ENCODE measurements at places on chromosomes 2 and 18.

DNA sequence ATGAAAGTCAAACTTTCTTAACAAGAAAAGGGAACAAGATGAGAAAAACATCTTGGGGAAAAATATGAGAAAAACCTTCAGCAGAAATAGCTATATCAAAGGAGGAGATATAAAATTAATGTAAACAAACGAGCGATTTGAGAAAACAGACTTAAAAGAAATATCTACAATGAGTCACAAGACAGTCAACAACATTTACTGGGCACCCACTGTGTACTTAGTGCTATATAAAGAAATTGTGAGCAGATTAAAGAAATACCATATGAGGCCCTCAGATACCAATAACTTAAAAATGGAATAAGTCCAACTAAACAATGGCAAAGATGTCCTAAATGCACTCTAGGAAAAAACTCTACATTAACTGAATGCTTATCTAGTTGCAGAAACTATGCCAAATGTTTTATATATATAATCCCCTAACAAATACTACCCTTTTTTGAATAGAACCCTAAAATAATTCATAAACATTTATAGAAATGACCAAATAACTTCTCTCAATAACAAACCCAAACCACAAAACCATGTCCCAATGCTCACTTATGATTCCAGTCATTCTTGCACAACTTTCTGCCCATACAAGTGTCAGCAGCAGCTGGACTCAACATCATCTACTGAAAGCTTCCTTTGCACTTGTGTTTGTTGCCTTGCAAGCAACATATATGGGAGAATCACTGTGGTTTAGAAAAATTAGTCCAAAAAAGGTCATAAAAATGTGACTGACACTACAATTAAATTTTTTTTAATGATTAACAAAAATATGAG is 83.5 kb downstream of the COBLL1 start:
- no peak for DNase-seq

DNA sequence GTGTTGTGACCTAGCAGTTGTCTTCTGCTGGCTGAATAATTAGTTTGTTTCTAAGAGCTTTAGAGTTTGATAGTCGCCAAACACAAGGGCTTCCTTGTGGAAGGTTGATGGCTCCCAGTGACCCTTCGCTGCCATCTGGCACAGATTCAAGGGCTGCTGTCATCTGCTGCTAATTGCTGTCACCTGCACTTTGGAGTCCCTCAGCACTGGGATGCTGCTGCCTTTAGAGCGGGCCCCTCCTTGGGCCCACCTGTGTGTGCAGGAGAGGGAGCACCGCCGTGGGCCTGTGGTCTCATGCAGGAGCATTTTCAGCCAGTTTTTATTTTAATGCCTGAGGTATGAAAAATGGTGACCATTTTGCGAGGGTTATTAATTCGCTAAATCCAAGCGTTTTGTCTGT is 154.0 kb upstream of the NFATC1 start:
- DNase-seq, result peak; percentile 78

DNA sequence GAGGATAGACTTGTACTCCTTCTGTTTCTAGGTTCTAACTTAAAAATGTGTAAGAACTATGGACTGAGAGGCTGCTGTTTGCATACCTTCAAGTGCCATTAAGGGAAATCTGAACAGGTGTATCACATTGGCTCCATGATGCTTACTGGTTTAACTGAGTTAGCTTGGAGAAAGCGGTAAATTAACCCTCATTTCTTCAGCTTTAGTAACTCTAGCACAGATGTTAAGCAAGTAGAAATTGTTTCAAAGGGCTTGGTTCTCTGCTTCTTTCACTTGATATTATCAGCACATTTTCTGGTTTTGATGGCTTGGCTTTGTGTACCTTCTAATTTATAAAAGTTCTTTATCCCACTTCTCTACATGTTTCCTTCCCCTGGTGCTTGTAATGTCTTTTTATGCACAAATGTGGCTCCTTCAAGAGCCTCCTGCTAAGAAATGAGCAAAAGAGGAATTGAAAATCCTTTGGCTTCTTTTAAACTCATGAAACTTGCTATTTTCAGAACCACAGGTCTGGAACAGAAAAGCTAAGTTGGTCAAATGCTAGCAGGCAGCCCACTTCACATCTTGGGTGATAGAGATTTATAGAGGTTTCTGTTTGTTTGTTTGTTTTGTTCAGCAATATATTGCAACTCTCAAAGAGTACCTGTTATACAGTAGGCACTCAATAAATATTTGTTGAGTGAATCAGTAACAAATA is 249.9 kb upstream of the THUMPD2 start:
- DNase-seq, result no peak

- no peak for DNase-seq
Observed at GRCh38 chr2:151111599-151112278, 149.9 kb downstream of the RBM43 start.

GRCh38 chr2:10536569-10537133 is 88.5 kb upstream of the ODC1 start:
- DNase-seq, result no peak

- no peak for DNase-seq
Observed at GRCh38 chr2:233040571-233040970, 8.1 kb downstream of the NEU2 start.

GRCh38 chr2:223723954-223724411 is 113.4 kb downstream of the AP1S3 start:
- DNase-seq, result no peak

GRCh38 chr2:84450288-84451227 is 8.5 kb downstream of the SUCLG1 start:
- no peak for DNase-seq

DNA sequence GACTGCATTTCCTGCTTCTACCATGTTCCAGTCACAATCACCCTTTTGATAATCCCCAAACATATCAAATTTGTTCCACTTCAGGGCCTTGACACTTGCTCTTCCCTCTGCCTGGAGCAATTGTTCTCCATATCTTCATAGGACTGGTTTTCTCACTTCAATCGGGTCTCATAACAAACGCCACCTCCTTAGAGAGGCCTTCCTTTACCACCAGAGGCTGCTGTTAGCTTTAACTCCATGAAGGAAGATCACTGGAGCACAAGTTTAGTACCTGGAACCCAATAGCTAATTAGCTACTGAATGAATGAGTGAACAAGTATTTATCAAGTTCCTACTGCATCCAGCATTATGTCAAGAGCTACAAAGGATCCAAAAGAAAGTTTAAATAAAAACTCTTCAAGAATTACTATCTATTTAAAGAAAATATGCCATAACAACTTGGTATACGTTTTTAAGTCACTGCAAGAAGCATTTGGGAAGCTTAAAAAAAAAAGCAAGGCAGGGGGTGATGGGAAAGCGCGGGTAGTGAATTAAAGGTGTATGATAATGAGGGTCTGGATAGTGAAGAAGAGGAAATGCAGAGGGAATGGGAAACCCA is 58.8 kb downstream of the BAZ2B start:
- no peak for DNase-seq

- DNase-seq, result no peak
Observed at GRCh38 chr2:179263015-179263414, 1.6 kb downstream of the SESTD1 start.

DNA sequence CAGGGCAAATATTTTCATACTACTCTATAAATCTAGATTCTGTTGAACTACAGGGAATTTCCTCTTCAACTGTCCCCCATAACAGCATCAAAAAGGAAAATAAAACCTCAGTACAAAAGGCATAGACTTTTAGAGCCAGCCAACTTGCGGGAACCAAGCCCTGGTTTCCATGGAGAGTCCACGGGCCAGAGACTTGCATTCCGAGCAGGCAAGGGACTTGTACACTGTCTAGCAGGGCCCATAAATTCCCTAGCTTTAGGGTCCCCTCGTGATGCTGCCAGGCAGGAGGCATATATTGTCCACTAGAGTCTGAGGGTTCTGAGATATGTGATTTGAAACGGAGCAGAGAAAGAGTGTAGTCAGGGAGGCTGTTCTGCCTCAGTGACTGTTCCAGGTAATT is 153.1 kb upstream of the SLC14A2 start:
- DNase-seq, result no peak

DNA sequence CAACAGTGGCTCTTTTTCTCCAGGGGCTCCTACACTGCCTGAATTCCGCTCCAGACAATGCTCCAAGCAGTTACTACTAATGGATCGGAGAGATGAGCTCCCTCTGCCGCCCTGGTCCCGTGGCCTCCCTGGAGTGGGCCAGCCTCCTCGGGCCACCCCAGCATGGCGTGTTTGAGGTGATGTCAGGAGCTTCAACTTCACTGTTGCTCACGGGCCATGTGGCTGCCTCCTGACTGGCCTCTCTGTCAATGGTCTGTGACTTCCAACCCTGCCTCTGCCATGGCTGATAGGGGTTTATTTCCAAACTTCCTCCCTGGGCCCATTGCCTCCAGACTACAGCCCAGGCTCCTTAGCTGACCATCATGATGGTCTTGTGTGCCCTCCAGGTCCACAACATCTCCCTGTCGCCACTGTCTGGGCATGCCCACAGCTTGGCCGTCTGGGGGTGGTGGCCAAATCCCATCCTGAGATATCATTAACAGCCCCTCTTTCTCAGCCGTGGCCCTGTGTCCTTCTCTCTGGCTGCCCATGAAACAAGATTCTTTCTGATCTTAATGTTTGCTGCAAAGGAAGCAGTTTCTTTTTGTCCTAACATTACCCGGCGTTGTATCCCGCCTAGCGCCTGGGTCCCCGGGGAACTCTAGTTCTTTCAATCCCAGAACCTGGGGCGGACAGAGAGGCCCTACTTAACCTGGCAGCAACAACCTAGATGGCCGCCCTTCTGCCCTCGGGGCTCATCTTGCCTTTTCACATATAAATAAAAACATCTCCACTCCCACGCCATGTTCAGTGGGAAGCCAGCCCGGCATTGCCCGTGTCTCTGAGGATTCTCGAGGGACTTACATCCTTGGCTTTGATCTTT is 38.1 kb downstream of the ATOH8 start:
- no peak for DNase-seq

- no peak for DNase-seq
Observed at GRCh38 chr2:236038096-236038495, 130.1 kb downstream of the GBX2 start.

DNA sequence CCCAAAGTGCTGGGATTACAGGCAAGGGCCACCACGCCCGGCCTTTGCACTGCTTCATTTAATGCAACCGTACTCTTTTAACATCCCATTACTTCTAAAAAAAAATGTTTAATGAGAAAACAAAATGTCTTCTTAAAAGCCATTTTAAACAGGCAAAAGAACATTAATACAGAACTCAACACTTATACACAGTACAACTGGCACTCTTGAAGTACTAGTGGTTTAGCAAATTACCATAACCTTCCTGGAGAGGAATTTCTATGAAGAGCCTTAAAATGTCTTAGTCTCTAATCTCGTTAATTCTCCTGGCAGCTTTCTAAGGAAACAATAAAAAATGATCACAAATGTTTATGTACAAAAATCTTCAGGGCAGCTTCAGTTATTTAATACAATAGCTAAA is 5.9 kb downstream of the IWS1 start:
- DNase-seq, result no peak

DNA sequence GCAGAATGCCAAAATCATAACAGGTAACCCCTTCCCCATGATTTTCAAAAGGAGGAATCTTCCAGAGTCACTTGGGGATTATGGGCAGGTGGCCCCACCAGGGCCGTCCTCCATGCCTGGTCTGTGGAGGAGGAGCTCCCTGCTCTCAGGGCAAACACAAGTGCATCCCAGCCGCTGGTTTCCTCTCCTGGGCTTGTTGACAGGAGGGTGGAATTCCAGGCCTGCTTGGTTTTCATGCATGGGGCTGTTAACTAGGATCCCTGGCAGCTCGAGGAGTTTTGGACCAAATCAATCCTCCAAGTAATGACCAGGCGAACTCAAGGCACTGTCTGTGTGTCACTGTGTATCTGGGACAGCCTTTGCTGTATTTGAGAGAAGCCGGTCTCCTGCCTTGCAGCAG is 45.3 kb downstream of the FOSL2 start:
- DNase-seq, result no peak

DNA sequence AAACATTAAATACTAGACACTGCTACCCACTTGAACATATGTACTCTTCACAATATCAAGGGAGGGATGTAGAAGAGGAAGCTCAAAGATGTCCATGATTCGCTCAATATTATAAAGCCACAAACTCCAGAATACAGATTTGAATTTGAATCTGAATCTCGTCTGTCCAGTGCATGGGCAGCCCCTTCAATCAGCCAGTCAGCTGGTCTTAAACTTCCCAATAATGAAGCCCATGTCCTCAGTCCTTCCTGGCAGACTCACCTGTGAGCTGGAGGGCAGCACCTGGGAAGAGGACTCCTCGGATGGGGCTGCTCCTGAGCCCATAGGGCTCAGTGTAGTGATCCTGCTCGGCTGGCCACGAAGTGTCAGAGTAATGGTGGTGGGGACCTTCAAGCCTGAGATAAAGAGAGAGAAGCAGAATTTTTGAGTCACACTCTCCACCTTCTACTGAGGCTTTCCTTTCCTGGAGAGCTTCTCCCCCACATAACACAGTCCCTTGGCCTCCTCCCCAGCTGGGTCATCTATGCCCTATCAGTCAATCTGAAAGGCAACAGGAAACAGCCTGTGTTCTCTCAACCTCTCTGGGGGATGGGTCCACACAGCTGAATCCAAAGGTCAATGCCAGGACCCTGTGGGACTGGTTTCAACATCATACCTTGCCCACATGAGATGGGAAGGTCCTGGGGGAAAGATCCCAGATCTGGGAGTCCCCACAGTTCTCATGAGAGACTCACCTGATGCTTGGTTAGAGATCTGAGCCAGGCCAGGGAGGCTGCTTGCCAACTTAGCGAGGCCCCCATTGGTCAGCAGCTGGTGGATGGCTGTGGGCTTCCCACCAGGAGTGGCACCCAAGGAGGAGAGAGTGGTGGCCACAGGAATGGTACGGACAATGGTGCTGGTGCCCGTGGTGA is 36.5 kb downstream of the KANSL3 start:
- DNase-seq, result no peak

DNA sequence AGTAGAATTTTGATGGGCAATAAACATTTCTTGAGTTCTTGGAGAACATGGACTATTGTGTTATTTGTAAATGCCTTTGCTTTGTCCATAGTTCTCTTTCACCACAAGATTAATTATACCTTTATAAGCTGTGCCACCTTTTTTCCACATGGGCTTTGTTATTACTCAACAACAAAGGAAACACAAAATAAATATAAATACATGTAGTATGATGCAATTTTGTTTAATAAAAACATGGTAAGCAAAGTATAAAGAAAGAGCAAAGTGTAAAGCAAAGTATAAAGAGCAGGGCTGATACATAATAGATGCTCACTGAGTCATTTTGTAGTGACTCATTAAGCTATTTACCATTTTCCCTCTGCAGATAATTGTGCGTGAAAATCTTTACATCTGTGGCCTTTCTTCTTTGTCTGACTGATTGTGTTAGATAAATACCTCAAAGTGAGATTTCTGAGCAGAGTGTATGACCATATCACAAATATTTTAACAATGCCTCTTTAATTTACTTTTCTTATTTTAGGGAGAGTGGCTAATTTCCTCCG is 80.9 kb downstream of the CERS6 start:
- DNase-seq, result no peak

DNA sequence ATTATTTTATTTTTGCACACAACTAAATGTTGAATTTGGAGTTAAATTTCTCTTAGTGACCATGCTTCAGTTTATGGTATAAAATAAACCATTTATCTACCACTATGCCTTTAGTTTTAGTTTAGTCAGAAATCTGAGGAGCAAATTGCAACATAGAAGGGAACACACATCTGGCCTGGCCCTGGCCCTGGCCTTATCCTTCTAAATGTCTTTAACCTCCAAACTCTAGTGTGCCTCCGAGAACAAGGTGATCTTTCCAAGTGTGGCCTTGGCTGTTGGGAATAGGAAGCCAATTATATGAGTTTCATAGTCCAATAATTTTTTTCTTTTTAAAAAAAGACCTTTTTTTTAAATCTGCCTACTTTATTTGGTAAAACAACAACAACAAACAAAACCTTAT is 31.8 kb upstream of the GREB1L start:
- DNase-seq, result no peak
